Right renal pelvis (tissue), 4 donors: ENCODE measurements at places on chromosomes 3 and 15.

DNA sequence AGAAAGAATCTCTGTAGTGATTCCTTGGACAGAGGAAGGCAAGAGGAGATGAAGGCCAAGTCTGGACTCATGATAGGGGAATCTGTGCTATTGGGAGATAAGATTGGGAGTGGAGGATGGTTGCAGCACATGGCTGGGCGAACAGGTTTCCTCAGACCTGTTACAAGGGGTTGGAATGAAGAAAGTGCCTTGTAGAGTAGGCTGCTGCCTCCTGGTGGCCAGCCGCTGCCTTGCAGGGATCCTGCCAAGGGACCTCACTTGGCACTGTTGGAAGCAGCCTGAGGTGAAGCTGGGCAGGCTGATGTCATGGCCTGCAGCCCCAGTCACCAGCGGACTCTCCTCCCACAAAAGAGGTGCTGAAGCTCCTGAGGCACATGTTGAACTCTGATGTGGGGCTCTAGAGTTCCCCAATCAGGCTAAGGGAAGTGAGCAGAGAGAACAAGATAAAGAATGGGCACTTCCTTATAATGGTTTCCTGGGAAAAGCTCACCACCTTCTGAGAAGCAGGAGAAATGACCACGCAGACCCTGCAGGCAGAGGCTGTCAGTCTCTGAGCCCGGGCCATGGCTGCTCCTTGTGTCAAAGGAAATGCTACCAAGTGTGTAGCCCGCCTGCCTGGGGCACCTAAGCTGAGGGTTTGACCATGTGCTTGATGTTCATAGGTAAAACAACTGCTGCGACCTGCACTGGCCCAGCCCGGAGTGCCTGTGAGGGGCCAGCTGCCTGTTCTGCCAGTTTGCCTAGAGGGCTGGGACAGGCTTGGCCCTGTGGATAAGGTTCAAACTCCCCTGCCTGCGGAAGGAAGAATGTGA lies 1.6 kb upstream of the TEX264 start:
- DNase-seq: no peak

GRCh38 chr3:64048631-64049061 lies 25.4 kb upstream of the PSMD6 start:
- no peak for DNase-seq

DNA sequence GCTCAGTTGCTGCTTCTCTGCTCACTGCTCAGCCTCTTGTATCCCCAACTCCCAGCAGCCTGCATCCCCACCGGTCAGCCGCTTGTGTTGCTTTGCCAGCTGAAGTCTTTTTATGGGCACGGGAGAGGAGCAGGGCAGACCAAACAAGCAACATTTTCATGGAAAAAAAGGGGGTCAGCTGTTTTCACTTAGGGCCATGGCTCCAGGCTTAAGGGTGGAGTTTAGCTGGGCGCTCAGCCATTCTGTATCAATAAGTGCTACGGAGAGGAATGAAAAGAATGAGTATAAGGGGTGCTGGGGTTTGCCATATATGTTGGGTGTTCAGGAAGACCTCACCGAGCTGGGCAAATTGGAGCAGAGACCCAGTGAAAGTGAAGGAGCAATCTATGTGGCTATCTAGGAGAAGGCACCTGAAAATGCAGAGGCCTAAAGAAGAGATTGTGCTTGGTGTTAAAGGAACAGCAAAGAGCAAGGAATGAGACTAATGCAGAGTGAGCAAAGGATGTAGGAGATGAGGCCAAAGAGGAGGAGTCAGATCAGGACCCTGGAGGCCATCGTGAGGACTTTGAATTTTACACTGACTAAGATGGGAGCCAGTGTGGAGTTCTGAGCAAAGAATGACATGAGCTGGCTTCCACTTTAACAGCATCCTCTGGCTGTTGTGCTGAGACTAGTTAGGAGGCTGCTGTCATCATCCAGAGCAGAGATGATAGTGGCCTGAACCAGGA lies 16.6 kb upstream of the IREB2 start:
- DNase-seq: no peak

DNA sequence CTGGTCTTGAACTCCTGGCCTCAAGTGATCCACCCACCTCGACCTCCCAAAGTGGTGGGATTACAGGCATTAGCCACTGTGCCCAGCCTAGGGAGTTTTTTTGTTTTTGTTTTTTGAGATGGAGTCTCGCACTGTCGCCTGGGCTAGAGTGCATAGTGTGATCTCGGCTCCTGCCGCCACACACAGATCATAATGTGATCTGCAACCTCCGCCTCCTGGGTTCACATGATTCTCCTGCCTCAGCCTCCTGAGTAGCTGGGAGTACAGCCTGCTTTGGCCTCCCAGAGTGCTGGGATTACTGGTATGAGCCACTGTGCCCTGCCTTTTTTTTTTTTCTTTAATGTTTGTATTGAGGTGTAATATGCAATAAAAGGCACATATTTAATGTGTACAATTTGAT lies 78.2 kb downstream of the SMAD3 start:
- DNase-seq: no peak

DNA sequence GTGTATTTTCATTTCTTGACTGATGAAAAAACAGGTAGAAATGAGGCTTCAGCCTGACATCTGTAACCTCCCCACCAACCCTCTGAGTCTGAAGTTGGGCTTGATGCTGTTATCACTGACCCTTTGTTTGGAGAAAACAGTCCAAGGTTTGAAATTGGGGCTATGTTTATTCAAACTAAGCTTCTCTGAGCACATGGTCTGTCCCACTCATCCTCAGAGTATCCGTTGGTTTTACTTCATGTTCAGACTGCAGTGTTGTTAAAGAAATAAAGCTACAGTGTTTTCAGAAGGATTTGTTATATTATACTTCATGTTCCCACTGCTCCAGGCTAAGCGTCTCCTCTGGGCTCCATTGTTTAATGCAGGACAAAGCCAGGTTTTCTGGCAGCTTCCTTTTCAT lies 6.0 kb downstream of the MAPKBP1 start:
- DNase-seq: no peak

GRCh38 chr3:161420746-161421145 lies 49.4 kb upstream of the SPTSSB start:
- no peak for DNase-seq

DNA sequence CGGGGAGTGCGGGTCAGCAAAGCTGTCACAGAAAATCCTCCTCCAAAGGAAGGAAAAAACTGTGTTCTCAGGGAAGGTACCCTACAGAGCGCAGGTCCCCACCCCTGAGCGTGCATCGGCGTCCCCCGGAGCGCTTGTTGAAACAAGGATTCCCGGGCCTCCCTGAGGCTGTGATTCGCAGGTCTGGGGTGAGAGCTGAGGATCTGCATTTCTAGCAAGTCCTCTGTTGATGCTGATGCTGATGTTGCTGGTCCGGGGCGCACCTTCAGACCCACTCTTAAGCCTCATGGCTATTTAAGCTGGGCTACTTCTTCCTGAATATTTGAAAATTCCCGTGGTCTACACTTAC lies 226.2 kb upstream of the IGF1R start:
- no peak for DNase-seq

- DNase-seq: no peak
Observed at GRCh38 chr3:2898591-2899353, 211.4 kb downstream of the IL5RA start.

DNA sequence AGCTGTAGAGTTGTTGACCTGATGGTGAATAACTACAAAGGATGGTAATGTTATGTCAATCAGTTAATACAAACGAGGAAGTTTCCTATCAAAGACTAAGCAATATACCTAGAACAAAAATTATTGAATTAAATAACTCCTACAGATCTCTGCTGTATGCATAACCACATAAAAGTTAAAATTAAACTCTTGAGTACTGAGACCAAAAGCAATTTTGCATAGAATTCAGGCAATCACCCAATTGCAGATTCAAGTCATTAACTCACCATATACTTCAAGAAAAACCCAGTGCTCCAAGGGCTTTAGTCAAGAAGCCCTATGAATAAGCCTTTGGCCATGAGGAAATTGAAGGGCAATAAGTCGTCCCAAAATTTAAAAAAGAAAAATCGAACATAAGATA lies 518.8 kb downstream of the MECOM start:
- DNase-seq: no peak

DNA sequence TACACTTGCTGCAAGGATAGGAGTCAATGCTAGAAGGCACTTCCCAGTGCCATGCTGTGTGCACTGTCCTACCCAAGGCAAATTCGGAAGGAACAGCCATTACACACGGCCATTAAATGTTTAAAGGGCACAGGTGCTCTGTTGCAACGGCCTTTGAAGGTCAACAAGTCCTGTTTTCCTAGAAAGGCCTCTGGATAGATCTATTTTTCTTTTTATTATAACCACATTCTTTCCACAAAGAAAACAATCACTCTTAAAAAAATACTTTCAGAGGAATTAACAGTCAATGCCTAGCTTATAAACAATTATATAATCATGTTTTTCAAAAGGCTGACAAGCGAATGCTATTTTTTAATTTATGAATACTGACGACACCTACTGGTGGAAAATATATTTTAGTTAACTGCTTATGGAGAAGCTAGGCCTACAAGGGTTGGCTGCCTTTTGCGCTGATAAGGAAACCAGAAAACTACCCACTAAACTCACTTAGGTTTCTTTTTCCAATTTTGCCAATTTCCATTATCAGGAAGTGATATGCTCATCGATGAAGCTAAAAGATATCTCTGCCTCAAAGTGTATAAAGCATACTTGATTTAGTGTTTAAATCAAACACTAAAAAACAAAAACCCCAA lies 2.4 kb downstream of the ARHGEF3 start:
- no peak for DNase-seq

GRCh38 chr15:62253294-62253693 lies 88.2 kb upstream of the C2CD4B start:
- no peak for DNase-seq

GRCh38 chr15:20352241-20353200 lies 189.1 kb downstream of the GOLGA6L6 start:
- no peak for DNase-seq

DNA sequence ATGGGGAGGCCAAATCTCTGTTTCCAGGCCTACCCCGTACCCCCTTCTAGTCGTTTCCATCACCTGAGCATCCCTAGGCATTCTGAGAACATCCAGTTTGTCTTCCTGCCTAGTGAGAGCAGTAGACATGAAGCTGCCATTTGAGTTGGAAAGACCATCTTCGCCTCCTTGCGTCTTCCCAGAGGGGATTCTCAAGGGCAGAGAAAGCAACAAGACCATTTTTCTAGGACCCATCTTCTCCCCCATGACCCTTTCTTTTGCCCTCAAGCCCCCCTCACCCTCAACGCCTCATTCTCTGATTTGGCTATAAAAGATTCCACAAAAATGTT lies 148.7 kb upstream of the BHLHE40 start:
- no peak for DNase-seq

DNA sequence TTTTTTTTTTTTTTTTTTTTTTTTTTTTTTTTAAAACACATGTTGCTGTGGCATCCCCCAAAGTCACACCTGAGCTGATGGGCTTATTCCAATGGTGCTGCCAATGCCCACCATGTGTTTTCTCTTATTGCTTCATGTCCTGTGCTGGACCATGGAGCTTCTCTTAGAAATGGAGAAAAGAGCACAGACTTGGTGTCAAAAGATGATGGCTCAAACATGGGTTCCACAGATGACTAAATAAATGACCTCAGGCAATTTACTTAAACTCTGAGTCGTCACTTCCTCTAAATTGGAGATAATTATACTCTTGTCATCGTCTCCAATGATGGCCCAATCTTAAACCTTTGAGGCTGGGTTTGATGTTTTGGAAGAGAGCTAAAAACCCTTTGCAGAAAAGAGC lies 28.1 kb downstream of the CHST2 start:
- DNase-seq: no peak

DNA sequence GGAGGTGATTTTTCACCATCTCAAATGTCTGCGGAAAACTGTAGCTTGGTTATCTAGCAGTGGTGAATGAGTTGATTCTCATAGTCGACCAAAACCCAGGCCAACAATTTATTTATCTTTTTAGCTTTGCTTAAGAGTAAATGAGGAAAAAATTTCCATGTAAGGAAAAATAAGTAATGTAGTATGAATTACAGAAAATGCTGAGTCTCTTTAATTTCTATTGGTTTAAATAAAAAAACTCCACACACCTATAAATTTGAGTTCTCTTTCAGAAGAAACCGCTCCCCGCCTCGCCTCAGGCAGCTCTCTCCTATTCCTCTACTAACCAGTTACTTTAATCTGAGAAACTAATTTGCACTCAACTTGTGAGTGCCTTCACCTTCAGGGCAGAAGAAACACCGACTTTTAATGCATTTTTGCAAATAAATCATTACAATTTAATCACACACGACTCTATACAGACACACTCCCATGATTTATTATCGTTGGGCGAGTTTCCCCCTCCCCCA lies 540 bp upstream of the RSRC1 start:
- DNase-seq: no peak

DNA sequence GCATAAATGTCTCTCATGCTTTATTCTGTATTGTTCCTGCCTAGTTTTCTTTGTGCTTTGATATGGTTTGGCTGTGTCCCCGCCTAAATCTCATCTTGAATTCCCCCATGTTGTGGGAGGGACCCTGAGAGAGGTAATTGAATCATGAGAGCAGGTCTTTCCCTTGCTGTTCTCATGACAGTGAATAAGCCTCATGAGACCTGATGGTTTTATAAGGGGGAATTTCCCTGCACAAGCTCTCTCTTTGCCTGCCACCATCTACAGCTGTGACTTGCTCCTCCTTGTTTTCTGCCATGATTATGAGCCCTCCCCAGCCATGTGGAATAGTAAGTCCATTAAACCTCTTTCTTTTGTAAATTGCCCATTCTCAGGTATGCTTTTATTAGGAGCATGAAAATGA lies 1596.6 kb downstream of the SI start:
- no peak for DNase-seq

DNA sequence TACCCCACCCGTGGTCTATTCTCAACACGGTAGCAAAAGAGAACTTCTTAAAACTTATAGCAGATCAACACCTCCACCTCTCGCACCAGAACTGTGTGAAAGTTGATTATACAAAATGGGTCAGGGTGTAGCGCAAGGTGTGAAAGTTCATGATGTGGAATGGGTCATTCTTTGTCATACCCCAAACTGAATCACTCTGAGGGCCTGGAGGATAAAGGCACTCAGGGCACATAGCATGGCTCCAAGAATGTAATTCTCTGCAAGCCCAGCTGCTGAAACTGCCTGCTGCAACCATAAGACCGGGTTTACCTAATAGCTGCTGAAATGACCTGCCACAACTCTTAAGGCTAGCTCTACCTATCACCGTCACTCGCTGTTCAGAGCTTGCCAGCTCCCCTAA lies 70.0 kb downstream of the FOXP1 start:
- DNase-seq: no peak

GRCh38 chr15:52790941-52791751 lies 1.0 kb upstream of the ONECUT1 start:
- no peak for DNase-seq

- DNase-seq: no peak
Observed at GRCh38 chr15:35618260-35619188, 72.6 kb upstream of the DPH6 start.

- no peak for DNase-seq
Observed at GRCh38 chr15:68300115-68300940, 22.8 kb downstream of the FEM1B start.

DNA sequence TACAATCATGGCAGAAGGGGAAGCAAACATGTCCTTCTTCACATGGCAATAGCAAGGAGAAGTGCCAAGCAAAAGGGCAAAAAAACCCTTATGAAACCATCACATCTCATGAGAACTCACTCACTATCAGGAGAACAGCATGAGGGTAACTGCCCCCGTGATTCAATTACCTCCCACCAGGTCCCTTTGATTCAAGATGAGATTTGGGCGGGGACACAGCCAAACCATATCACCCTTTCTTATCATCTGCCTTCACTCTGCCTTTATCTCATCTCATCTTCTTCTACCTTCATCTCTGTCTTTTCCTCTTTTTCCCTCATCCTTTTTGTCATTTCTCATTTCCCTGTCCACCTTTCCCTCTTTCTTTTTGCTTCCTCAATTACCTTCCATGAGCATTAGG lies 149.6 kb downstream of the AGBL1 start:
- no peak for DNase-seq
